Activated T-helper 2 cell treated with anti-CD3 and anti-CD28 coated beads, Interferon-gamma antibody, Interleukin-2, Interleukin-4, amounts not matched to agents 10 μg/mL and 5 μg/mL and 100 μg/mL, durations not matched to agents 14 hours and 24 hours and 36 hours (primary cell): ENCODE measurements at places on chromosomes 2 and 18. TPM values are rescaled to one million over a fixed set of nuclear protein-coding genes. Genes with fewer than 3 reads are reported as not detected.

The B3GNT2 gene
- total RNA-seq, result 29.0 and 29.3 TPM in 2 replicates

The SULT1C2 gene
- total RNA-seq, result not detected in 2 replicates

The ALKAL2 gene
- total RNA-seq, result 16.3 and 17.6 TPM in 2 replicates

The ANKRD23 gene
- 7.0 and 9.1 TPM in 2 replicates for total RNA-seq

The CABYR gene
- total RNA-seq, result 0.16 TPM in 2 replicates

- H3K27ac ChIP-seq, result no peak overlapping the region
- no peaks in the 10 kb centered on the region for H3K4me1 ChIP-seq
- no peaks in the 10 kb centered on the region for H3K36me3 ChIP-seq
- DNase-seq, result no peak
- H3K4me3 ChIP-seq, result no peak overlapping the region
Measured at GRCh38 chr2:66691031-66691965, 256.4 kb downstream of the MEIS1 start.

- no peak overlapping the region for H3K27ac ChIP-seq
- H3K36me3 ChIP-seq, result no peaks in the 10 kb centered on the region
- no peak for DNase-seq
- H3K4me3 ChIP-seq, result no peak overlapping the region
- no peaks in the 10 kb centered on the region for H3K27me3 ChIP-seq
- H3K4me1 ChIP-seq, result no peaks in the 10 kb centered on the region
Measured at GRCh38 chr2:128281852-128282245, 36.8 kb downstream of the HS6ST1 start.

GRCh38 chr2:193428336-193428818 lies 1233.6 kb upstream of the TMEFF2 start:
- no peak overlapping the region for H3K27ac ChIP-seq
- no peak overlapping the region for H3K4me3 ChIP-seq
- no peaks in the 10 kb centered on the region for H3K27me3 ChIP-seq
- no peak for DNase-seq
- H3K36me3 ChIP-seq, result no peaks in the 10 kb centered on the region
- H3K4me1 ChIP-seq, result no peaks in the 10 kb centered on the region

- H3K36me3 ChIP-seq, result no peaks in the 10 kb centered on the region
- no peaks in the 10 kb centered on the region for H3K27me3 ChIP-seq
- H3K4me1 ChIP-seq, result no peaks in the 10 kb centered on the region
- DNase-seq, result no peak
Measured at GRCh38 chr2:117635481-117635880, 179.0 kb upstream of the DDX18 start.

DNA sequence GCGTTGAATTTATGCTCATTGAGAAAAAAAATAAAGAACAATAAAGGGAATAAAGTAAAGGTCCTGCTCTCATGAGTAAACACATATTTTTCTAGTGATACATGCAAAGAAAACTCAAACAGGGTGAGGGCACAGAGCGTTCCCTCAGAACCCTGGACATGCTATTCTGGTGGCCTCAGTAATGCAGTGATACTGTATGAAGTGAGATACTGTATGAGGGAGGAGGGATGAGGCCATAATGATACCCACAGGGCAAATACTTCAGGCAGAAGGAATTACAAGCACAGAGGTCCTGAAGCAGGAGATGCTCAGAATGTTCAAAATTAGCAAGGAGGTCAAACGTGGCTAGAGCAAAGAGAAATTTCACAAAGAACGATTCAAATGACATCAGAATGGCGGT lies 28.4 kb upstream of the RNU4ATAC start:
- DNase-seq, result no peak
- no peak overlapping the region for H3K4me3 ChIP-seq
- H3K36me3 ChIP-seq, result peaks cover 76% of the 10 kb centered on the region
- no peak overlapping the region for H3K27ac ChIP-seq

- H3K4me1 ChIP-seq, result peaks cover 43% of the 10 kb centered on the region
- DNase-seq, result no peak
- no peak overlapping the region for H3K4me3 ChIP-seq
- peaks cover 2% of the 10 kb centered on the region for H3K27me3 ChIP-seq
- peak overlapping the region; percentile 6 for H3K27ac ChIP-seq
Measured at GRCh38 chr2:144383571-144384100, 136.3 kb downstream of the ZEB2 start.

DNA sequence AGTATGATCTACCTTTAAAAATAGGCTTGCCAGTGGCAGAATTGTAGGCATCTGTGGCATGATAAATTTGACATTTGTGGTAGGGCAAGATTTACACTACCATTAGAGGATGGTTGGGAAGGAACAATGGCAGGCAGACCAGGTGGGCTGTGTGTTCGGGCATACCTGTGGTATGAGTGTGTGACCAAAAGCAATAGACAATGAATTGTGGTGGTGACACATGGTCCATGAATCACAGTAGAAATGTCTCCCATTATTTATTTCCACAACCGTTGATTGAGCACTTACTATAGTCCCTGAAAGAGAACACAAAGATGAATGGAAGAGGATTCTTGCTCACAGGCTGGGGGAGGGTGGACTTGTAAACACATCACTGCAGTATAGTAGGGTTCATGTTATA lies 29.9 kb upstream of the RUFY4 start:
- H3K27ac ChIP-seq, result no peak overlapping the region
- H3K4me3 ChIP-seq, result no peak overlapping the region
- peaks cover 14% of the 10 kb centered on the region for H3K4me1 ChIP-seq
- peaks cover 6% of the 10 kb centered on the region for H3K36me3 ChIP-seq
- peaks cover 22% of the 10 kb centered on the region for H3K27me3 ChIP-seq

- peaks cover 5% of the 10 kb centered on the region for H3K4me1 ChIP-seq
- no peaks in the 10 kb centered on the region for H3K36me3 ChIP-seq
- peaks cover 14% of the 10 kb centered on the region for H3K27me3 ChIP-seq
- no peak overlapping the region for H3K27ac ChIP-seq
Measured at GRCh38 chr2:134782792-134783191, 55.6 kb upstream of the ACMSD start.

DNA sequence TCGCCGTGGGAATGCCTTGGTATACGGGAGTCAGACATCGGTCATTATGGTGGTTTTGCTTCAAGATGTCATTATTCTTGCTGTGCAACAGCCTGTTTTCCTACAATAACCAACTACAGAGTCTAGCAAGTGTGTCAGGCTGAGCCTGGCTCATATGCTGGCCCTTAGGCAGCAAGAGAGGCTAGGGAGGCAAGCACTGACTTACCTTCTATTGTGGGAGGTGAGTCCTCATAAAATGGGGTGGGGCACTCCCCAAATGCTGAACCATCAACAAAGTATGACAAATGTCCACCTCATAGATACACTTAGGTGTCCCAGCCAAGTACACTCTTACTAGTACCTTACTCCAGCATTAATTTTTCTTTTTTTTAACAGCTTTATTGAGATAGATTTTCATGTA lies 77.0 kb upstream of the ATL2 start:
- H3K4me1 ChIP-seq, result no peaks in the 10 kb centered on the region
- no peaks in the 10 kb centered on the region for H3K36me3 ChIP-seq
- peaks cover 32% of the 10 kb centered on the region for H3K27me3 ChIP-seq
- H3K27ac ChIP-seq, result no peak overlapping the region
- no peak for DNase-seq

GRCh38 chr2:102597788-102598187 lies 21.6 kb upstream of the SLC9A2 start:
- no peak overlapping the region for H3K27ac ChIP-seq
- H3K4me3 ChIP-seq, result no peak overlapping the region
- peaks cover 18% of the 10 kb centered on the region for H3K27me3 ChIP-seq
- no peaks in the 10 kb centered on the region for H3K36me3 ChIP-seq

DNA sequence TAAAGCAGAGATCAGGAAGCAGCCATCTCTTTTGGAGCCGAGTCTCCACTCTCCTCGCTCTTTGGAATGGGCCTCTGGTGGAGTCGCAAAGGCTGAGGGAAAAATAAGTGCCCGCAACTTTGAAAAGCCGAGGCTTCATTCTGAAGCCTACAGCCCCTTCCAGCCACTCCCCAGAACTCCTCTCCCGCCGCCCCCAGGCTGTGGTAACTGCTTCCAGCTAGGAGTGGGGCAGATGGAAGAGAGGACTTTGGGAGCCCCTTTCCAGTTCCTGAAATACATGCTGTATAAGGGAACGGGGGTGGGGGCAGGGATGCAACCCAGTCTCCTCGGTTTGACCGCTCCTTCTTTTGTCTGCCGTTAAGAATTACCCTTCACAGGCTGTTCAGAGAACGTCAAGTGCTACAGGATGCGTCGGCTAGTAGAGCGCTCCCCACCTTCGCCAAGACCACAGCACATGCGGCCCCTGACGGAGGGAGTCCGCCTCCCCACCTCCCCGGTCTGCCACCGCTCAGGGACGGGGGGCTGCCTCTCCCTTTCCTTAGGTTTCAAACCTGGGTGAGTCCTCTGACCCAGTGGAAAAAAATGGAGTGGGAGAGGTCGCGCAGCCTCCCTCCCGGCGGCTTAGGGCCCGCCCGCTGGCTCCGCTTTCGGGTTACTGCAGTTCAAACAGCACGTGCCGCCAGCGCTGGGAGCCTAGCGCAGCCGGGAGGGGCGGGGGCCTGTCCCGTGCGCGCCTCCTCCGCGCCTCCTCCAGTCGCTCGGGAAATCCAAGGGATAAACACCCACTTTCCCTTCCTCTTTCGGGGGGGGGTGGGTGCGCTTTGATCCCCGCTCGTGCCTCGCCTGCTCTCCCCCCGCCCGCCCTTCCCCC lies 4.9 kb downstream of the CYP26B1 start:
- DNase-seq, result no peak
- H3K4me1 ChIP-seq, result peaks cover 2% of the 10 kb centered on the region
- peaks cover 7% of the 10 kb centered on the region for H3K36me3 ChIP-seq
- peaks cover 36% of the 10 kb centered on the region for H3K27me3 ChIP-seq
- no peak overlapping the region for H3K27ac ChIP-seq

DNA sequence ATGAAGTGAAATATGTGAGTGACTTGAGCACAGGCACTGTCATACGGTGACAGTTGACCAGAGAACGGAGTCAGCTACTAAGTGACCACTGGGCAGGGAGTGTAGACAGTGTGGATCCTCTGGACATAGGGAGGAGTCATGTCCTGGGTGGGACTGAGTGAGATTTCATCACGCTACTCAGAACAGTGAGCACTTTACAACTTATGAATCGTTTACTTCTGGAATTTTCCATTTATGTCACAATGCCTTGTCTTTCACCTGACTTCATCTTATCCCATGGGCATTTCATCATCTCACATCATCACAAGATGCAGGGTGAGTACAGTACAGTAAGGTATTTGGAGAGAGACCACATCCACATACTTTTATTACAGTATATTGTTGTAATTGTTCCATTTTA lies 29.0 kb downstream of the PTPRM start:
- no peaks in the 10 kb centered on the region for H3K36me3 ChIP-seq
- no peaks in the 10 kb centered on the region for H3K4me1 ChIP-seq
- H3K4me3 ChIP-seq, result no peak overlapping the region

DNA sequence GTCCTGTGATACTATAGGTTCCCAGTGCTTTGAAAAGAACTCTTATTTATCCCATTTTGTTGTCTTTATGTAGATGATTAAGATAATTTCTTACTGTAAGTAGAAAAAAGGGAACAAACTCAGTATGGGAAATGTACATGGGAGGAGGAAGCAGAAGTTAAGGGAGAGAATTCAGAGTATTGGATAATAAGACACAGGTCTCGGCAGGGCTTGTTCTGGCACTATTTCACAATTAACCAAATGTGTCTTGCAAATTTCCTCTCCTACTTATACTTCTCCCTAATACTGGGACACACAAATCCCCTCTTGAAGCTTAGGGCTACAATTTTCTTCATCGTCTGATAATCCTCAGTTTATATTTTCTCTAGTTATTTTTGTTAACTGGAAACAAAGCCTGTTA lies 744.0 kb downstream of the ADCYAP1 start:
- H3K27ac ChIP-seq, result no peak overlapping the region
- H3K36me3 ChIP-seq, result no peaks in the 10 kb centered on the region
- H3K4me1 ChIP-seq, result no peaks in the 10 kb centered on the region
- no peak for DNase-seq
- H3K27me3 ChIP-seq, result no peaks in the 10 kb centered on the region

DNA sequence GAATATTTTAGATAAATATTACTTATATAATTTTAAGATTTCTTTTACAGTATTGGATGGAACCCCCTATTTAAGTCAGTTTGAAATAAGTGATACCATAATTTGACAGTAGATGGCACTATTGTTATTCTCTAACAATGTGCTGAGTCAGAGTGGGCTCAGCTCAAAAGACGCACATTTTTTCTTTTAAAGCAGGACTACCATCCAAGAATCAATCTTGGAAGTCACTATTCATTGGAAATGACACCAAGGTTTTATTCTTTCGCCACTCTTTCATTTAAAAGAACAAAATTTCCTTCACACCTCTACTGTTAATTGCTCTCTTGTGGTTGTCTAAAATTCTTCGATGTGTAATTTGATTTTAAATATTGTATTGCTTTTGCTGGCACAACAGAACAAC lies 32.6 kb upstream of the SPAG16 start:
- H3K27me3 ChIP-seq, result peaks cover 23% of the 10 kb centered on the region
- no peak overlapping the region for H3K27ac ChIP-seq
- no peak for DNase-seq

- no peaks in the 10 kb centered on the region for H3K36me3 ChIP-seq
- H3K27ac ChIP-seq, result no peak overlapping the region
- peaks cover 3% of the 10 kb centered on the region for H3K27me3 ChIP-seq
- DNase-seq, result no peak
- no peaks in the 10 kb centered on the region for H3K4me1 ChIP-seq
- no peak overlapping the region for H3K4me3 ChIP-seq
Measured at GRCh38 chr18:44943311-44943881, 262.7 kb downstream of the SETBP1 start.

DNA sequence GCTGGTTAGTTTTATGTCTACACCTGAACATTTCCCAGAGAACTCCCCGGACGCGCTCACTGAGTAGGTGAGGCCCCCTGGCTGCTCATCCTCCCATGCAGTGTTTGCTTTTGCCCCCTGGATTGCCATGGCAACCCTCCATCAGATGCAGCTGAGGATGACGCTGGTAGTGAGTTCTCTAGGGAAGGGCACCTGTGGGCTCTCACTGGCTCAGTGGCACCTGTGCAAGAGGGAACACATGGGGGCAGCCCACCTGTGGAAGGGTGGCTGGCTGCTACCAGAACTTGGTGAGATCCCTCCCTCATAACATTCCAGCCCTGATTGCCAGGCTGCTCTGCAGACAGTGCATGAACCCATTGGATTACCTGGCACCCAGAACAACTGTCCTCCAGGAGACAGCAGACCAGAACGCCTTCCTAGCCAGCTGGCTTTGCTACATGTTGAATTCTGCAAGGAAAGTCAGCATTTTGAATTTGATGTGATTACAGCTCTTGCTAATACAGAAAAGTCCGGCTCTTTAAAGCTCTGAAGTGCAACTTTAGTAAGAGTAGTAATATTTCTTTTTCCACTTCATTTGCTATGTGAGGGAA lies 21.7 kb downstream of the COA5 start:
- DNase-seq, result no peak
- H3K36me3 ChIP-seq, result peaks cover 67% of the 10 kb centered on the region
- no peak overlapping the region for H3K27ac ChIP-seq
- peaks cover 12% of the 10 kb centered on the region for H3K4me1 ChIP-seq
- H3K27me3 ChIP-seq, result no peaks in the 10 kb centered on the region
- H3K4me3 ChIP-seq, result no peak overlapping the region

- H3K27me3 ChIP-seq, result peaks cover 10% of the 10 kb centered on the region
- no peak overlapping the region for H3K27ac ChIP-seq
- no peak overlapping the region for H3K4me3 ChIP-seq
- no peak for DNase-seq
- no peaks in the 10 kb centered on the region for H3K4me1 ChIP-seq
Measured at GRCh38 chr18:36195427-36196122, 8.3 kb downstream of the MOCOS start.
